ENCODE measurements at places on chromosomes 3 and 15. TPM values are rescaled to one million over a fixed set of nuclear protein-coding genes. Genes with fewer than 3 reads are reported as not detected.

- DNase-seq: no peak
Measured at GRCh38 chr3:9908286-9908685, 5.6 kb downstream of the IL17RE start.

Gene C2CD4A
- not detected for total RNA-seq

GRCh38 chr15:91408476-91409076 is 308.5 kb downstream of the SV2B start:
- DNase-seq: no peak

Gene PLXNA1
- 79.8 TPM for total RNA-seq

DNA sequence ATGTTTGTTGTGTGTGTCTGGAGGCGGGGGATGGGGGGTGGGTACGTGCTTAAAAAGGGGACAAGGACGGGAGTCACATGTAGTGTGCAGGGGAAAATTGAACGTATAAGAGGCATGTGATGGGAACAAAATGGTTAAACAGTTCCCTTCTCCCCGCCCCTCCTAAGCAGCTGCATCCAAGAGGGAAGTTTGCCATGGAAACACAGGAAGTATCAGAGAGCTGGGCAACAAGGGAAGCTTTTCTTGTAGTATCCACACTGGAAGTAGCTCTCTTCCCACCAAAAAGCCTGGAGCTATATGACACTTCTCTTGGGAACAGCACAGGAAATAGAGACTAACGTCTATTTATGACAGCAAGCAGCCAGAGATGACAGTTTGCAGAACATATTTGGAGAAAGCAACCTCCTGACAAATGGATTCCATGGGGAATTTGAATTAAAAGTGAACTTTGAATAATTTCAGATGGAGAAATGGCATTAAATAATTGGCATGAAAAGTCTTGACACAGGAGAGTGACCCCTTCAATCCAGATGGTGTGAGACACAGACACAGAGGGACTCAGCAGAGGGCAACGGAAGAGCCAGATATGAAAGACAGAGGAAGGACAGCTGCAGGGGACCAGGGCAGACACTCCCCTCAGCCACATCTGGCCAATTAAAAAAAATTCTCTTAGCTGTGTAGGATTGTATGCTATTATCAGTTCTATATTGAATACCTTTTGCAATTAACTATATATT is 294.2 kb upstream of the TBL1XR1 start:
- DNase-seq: no peak

Gene SH2D7
- not detected for total RNA-seq

Gene ZBED2
- total RNA-seq: 1.4 TPM

DNA sequence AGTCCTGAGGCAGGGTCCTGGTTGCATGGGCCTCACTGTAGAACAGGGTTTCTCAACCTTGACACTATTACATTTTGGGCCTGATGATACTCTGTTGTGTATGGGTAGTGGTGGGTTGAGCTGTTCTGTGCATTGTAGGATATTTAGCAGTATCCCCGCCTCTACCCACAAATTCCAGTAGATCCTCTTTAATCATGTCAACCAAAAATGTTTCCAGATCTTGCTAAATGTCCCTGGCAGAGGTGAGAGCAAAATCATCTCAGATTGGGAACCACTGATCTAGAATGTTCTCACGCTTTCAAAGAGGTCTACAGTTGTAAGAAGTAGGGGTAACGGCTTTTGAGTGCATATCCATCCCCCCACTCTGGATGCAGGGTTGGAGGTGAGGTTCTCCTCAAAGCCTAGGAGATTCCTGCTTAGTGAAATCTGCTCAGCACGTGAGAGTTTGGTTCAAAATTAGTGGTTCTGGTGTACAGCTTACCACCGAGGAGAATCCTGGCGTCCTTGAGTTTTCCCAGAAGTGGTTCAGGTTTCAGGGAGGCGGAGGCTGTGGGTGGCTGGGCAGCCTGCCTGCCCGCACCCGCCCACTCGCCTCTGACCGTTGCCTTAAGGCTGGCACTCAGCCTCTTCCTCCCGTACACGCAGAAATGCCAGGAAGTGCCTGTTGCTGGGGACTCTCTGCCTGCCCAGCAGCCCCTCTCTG is 5.3 kb downstream of the ACVR2B start:
- DNase-seq: peak; percentile 80

DNA sequence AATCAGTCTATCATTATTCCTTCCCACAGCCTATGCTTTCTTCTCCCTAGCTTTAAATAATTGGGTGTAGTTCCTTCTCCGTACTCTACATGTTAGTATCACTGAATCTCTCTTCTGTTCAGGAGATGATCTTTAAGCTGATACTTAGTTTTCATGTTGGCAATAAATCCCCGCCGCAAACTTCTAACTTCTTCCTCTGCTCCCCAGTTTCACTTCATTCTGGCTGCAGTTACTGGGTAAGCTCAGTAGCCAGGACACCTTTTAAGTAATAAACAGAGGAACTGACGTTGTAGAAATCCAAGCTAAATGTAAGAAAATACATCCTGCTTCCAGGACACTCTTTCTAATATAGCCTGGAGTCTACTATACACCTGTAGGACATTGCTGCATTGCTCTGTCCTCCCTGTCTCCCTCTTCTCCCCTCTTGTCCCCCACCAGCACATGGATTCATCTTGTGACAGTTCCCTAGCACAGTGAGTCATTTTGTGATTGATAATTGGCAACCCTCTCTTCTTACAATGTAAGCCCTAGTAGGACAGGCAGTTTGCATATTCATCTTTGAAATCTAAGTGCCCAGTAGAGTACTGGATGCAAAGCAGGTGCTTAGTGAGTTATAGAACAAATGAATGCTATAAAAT is 598.2 kb downstream of the UNC13C start:
- no peak for DNase-seq

DNA sequence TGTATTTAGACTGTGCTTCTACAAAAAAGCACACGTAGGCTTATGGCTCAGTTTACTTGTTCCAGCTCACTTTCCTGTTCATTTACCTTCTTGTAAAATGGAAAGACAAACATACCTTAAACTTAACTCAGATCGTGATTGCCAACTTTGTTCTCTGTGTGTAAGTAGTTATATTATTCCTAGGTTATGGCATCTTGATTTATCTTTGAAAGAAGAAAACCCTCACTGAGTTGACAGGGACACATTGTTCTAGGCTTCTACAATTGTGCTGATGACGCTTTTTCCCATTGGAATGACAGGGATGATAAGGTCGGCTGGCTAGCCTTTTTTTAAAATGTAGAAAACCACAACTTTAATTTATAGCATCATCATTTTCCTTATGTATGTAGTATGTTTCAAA is 140.7 kb downstream of the IGF1R start:
- no peak for DNase-seq

- DNase-seq: no peak
Measured at GRCh38 chr3:129304962-129305222, 26.2 kb downstream of the HMCES start.

DNA sequence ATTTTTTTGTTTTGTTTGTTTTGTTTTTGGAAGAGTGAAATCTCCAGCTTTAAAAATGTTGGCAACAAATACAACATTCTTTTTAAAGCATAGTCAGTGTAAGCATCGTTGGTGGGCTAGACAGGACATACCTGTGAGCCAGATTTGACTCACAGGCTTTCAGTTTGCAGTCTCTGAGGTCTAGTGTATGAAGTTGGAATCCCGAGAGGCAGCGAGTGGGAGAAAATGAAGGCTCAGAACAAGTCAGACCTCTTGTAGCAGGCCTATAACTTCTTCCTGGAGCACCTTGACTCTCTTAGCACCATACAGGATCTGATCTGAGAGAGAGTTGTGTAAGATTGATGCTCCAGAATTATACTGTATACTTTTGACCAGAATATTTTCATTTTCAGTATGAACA is 60.2 kb downstream of the CNTN4 start:
- no peak for DNase-seq

All from ascending aorta (tissue), 2 donors.